AG09309 (cell line): ENCODE measurements at places on chromosomes 16 and 17.

DNA sequence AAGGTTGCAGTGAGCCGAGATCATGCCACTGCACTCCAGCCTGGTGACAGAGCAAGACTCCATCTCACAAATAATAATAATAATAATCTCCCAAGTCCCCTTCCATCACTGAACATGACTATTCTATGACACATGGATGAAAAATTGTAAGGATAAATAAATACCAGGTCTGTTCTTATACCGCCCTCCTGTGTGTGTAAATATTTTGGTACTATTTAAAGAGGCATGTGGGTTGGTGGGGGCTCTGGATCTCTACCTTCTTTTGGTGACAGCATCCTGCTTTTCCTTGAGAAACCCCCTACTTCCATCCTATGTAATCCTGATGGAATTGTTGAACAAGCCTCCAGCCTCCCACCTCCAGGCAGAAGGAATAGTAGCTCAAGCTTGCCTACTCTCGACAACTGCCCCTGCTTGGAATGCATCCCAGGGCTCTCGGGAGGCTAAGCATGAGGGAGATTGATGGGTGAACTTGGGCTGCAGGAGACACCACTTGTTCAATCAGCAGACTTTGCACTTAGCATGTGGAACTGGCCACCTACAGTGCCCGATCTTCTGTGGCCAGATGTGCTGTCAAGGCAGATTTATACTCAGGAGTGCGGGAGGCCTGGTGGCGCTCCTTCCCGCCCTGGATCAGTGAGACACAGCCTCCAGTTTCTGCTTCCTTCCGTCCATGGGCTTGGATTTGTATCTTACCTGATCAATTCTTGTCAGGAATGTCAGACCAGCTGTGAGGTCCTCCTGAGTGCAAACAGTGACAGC is 287.4 kb downstream of the SLC39A11 start:
- DNase-seq, result no peak

- no peak for DNase-seq
Measured at GRCh38 chr17:44465897-44466296, 37.3 kb downstream of the GPATCH8 start.

DNA sequence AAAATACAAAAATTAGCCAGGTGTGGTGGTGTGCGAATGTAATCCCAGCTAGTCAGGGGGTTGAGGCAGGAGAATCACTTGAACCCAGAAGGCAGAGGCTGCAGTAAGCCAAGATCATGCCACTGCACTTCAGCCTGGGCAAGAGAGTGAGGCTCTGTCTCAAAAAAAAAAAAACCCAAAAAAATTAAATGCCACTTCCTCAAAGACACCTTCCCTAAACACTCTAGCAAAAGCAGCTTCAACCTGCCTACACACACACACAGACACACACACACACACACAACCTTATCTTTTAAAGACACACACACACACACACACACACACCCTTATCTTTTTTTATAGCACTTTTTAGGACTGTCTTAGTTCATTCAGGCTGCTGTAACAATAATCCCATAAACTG is 201.7 kb upstream of the PSMD7 start:
- no peak for DNase-seq

- no peak for DNase-seq
Measured at GRCh38 chr16:24478401-24478800, 61.0 kb upstream of the RBBP6 start.

GRCh38 chr16:84819644-84820304 is at the start of gene CRISPLD2:
Gene CRISPLD2 (plus strand): TSS chr16:84819985. CDS start chr16:84838496, 18,511 bp downstream.
- DNase-seq, result no peak

DNA sequence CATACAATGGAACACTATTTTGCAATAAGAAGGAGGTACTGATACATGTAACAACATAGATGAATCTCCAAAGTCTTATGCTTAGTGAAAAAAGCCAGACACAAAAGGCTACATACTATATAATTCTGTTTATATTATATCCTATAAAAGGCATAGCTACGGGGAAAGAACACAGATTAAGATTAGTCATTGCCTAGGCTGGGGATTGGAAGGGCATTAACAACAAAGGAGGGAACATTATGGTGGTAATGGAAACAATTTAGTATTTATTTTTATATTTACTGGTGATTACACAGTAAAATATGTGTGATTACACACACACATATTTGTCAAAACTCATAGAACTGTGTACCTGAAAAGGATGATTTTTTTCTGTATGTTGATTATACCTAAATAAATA is 278.1 kb downstream of the ZFHX3 start:
- no peak for DNase-seq

GRCh38 chr17:64180089-64181073 is 50.4 kb upstream of the ERN1 start:
- peak; percentile 63 for DNase-seq

DNA sequence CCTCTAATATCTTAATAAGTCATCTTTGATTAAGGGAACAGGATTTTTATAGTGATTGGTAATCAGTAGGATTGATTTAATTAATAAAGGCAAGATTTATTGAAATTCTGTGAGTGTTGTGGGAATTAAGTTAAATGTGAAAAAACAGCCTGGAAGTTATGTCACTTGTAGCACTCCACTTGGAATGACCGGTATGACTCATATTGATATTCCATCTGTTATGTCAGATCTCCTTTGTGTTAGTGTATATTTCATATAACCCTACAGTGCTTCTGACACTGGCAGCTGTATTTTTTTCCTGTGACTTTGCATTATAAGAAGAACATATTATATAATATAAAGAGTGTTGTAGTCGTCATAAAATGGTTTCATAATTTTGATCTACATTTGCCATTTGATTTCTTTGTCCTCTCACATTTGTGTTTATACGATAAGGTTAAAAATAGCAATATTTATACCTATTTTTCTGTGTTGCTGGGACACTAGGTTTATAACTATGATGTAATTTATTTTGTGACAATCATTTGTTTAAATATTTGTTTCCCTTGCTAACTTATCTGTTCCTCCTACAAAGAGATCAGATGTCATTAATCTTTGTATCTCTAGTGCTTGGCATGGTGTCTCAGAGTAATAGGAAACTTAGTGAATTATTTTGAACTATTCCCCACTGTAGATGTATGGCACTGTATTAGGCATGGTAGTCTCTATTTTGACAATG is 249.0 kb downstream of the BCAS3 start:
- no peak for DNase-seq
